ENCODE measurements at places on chromosomes 7 and 10. TPM values are rescaled to one million over a fixed set of nuclear protein-coding genes. Genes with fewer than 3 reads are reported as not detected.

GRCh38 chr10:122878799-122879338 lies 512 bp downstream of the FAM24B start:
- no peak for DNase-seq
- H3K27me3 ChIP-seq = peaks cover 3% of the 10 kb centered on the region
- H3K4me3 ChIP-seq = no peak overlapping the region
- no peak overlapping the region for H3K27ac ChIP-seq

- no peak for DNase-seq
- no peak overlapping the region for H3K4me3 ChIP-seq
- H3K36me3 ChIP-seq = no peaks in the 10 kb centered on the region
- H3K4me1 ChIP-seq = no peaks in the 10 kb centered on the region
- no peaks in the 10 kb centered on the region for H3K27me3 ChIP-seq
These were observed 76.7 kb upstream of the HABP2 start for GRCh38 chr10:113476191-113476590.

DNA sequence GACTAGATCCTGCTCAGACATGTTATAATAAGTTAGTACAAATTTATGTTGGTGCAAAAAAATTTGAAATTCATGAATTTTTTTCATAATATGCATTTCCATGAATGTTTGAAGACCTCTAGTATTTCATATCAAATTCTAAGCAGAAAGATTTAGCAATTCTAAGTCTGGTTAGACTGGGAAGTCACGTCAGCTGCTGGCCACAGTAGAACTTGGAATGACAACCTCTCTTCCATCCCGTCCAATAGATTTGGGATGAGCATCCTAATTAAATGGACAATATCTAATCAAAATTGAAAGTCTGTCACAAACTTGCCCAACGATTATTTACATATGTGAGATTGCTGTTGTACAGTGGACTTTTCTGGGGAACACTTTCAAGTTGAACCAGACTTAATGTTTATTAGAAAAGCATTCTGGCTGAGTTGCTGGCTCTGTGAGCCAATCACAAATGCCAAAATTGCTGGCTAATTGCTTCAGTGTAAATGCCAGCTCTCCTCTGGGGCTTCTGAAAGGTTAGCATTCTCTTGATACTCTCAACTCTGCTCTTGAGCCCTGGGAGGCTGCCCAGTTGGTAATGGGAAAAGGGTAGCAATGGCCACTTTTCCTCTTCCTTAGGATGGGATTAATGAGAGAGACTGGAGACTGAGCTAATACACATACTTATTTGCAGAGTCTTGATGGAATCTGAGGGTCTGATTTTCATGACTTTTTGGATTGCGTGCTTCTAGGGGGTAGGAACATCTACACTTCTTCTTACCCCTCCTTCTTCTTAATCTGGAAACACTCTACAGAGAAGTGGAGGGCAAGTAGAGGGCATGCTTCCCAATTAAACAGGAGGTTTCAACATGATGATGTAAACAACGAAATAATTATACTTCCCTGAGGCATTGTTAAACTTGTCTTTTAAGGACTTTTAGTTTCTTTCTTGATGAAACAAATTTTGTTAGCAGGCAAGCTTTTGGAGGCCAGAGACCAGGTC lies 253.5 kb downstream of the BAMBI start:
- H3K27me3 ChIP-seq = no peaks in the 10 kb centered on the region
- H3K36me3 ChIP-seq = no peaks in the 10 kb centered on the region
- no peak overlapping the region for H3K27ac ChIP-seq
- H3K4me3 ChIP-seq = no peak overlapping the region
- no peak for DNase-seq

- no peaks in the 10 kb centered on the region for H3K27me3 ChIP-seq
- H3K4me3 ChIP-seq = no peak overlapping the region
- no peaks in the 10 kb centered on the region for H3K4me1 ChIP-seq
- DNase-seq = no peak
These were observed 259.9 kb upstream of the ZMIZ1 start for GRCh38 chr10:78808736-78809367.

GRCh38 chr7:112888781-112889180 lies 98.6 kb upstream of the TMEM168 start:
- peaks cover under 1% of the 10 kb centered on the region for H3K36me3 ChIP-seq
- no peaks in the 10 kb centered on the region for H3K4me1 ChIP-seq
- no peak for DNase-seq
- H3K4me3 ChIP-seq = no peak overlapping the region
- H3K27ac ChIP-seq = no peak overlapping the region
- H3K27me3 ChIP-seq = peaks cover 1% of the 10 kb centered on the region

GRCh38 chr7:45874408-45875131 lies 1.7 kb upstream of the CCDC201 start:
- no peak overlapping the region for H3K4me3 ChIP-seq
- no peaks in the 10 kb centered on the region for H3K36me3 ChIP-seq
- H3K27ac ChIP-seq = no peak overlapping the region
- no peaks in the 10 kb centered on the region for H3K4me1 ChIP-seq
- no peak for DNase-seq
- H3K27me3 ChIP-seq = no peaks in the 10 kb centered on the region

DNA sequence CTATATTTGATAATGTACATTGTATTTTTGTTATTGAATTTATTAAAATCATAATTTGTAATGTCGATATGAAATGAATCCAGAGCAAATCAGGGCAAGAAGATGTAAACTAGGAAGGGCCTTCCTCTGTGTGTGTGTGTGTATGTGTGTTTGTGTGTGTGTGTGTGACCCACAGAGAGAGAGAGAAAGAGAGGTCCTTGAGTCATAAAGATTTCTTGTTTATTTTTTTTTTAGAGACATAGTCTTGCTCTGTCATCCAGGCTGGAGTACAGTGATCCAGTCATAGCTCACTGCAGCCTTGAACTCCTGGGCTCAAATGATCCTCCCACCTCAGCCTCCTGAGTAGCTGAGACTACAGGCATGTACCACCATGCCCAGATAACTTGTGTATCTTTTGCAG lies 50.7 kb downstream of the INPP5F start:
- H3K4me1 ChIP-seq = no peaks in the 10 kb centered on the region
- no peaks in the 10 kb centered on the region for H3K27me3 ChIP-seq
- H3K4me3 ChIP-seq = no peak overlapping the region
- no peaks in the 10 kb centered on the region for H3K36me3 ChIP-seq
- H3K27ac ChIP-seq = no peak overlapping the region

DNA sequence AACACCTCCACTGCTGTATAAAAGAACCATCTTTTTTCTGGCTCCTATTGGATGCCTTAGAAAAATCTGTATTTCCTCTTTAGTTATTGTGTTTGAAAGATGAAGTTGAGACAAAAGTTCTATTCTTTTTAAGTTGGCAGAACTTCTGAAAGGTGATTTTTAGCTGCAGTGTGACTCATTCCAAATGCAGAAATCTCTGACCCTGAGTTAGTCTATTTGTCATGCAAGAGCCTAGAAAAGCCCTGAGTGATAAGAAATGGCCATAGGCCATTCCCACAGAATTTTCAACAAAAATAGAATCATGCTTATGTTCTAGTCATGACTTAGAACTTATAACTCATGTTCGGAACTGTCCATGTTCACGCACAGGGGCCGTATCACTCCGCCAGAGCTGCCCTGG lies 89.1 kb downstream of the EGFR start:
- no peak overlapping the region for H3K4me3 ChIP-seq
- DNase-seq = no peak
- H3K4me1 ChIP-seq = no peaks in the 10 kb centered on the region

FKBP6 gene
- total RNA-seq = 0.19 TPM

PAX4 gene
- not detected for total RNA-seq

PAPSS2 gene
- total RNA-seq = 20.2 TPM

CARD11 gene
- 29.8 TPM for total RNA-seq
